ENCODE measurements at places on chromosomes 13 and 19.

- DNase-seq, result no peak
Observed at GRCh38 chr13:107574517-107575210, 640.7 kb downstream of the LIG4 start.

GRCh38 chr19:47155148-47155547 lies 24.5 kb downstream of the SAE1 start:
- no peak for DNase-seq

- DNase-seq, result no peak
Observed at GRCh38 chr13:112449545-112449930, 73.4 kb downstream of the SPACA7 start.

GRCh38 chr13:96314974-96315373 lies 225.1 kb downstream of the HS6ST3 start:
- no peak for DNase-seq

DNA sequence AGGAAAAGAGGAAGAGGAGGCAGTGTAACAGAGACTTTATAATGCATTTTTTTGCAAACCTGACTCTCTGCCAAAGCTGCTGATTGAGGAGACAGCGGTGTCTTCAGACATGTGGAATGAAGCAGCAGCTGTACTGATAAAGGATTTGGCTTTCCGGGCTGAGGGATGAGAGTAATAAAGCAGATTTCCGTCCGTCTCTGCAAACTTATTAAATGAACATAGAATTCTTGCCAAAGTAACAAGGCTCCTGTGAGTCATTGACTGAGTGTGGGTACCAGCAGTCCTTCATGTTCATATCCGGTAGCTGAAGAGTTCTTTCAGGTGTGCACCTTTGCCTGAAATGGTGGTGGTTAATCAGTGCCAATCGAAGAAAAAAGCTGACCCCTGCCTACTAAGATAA lies 112.6 kb downstream of the LIG4 start:
- DNase-seq, result no peak

DNA sequence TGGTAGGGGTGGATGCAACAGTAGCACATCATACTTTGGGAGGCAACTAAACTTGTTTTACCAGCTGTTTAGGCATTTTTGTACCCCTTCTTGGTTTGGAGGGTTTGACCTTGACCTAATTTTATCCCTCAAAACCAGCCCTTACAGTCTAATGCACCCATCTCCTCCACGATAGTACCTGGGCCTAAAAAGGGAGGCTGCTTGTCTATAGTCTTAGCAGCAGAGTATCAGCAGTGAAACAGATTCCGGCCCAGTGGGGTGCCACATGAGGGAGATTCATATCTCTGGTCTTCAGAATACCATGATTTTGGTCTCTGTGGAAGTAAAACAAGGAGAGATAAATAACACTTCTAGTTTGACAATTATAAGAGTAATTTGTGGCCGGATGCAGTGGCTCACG lies 39.5 kb upstream of the ATP12A start:
- DNase-seq, result no peak

GRCh38 chr13:59914556-59914955 lies 249.2 kb downstream of the DIAPH3 start:
- DNase-seq, result no peak

- peak; percentile 58 for DNase-seq
Observed at GRCh38 chr19:3387645-3388589, 21.5 kb downstream of the NFIC start.

DNA sequence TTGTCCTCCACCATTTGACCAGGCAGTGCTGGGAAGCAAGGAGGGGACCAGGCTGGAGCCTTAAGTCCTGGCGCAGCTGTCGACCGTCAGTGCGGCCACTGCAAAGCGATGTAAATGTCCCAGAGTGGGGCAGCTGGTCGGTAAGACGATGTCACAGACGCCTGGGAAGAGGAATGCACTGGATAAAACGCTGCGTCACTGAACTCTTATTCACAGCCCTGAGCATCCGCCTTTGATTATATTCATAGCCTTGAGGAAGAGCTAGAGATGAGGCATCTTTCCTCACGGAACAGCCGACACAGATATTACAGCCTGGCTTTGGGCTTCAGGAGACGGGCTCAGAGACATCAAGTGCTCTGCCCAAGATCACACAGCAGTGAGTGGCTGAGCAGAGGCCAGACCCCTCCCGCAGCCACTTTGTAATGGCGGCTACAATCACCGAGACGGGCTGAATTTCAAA lies 17.6 kb upstream of the TUBGCP3 start:
- DNase-seq, result no peak

GRCh38 chr19:11138601-11139300 lies 16.8 kb downstream of the SPC24 start:
- no peak for DNase-seq

DNA sequence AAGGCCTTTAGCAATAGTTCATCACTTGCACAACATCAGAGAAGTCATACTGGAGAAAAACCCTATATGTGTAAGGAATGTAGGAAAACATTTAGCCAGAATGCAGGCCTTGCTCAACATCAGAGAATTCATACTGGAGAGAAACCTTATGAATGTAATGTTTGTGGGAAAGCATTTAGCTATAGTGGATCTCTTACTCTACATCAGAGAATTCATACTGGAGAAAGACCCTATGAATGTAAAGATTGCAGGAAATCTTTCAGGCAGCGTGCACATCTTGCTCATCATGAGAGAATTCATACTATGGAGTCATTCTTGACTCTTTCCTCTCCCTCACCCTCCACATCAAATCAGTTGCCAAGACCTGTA lies 19.8 kb downstream of the ZNF583 start:
- DNase-seq, result no peak

GRCh38 chr19:17500447-17501198 lies 10.8 kb upstream of the PGLS start:
- no peak for DNase-seq

- peak; percentile 24 for DNase-seq
Observed at GRCh38 chr13:79401259-79402070, 4.6 kb downstream of the RBM26 start.

GRCh38 chr13:43830497-43830881 lies 43.7 kb upstream of the ENOX1 start:
- peak; percentile 57 for DNase-seq

- no peak for DNase-seq
Observed at GRCh38 chr13:33634546-33634982, 183.4 kb upstream of the RFC3 start.

GRCh38 chr13:95557013-95557412 lies 4.5 kb downstream of the CLDN10 start:
- DNase-seq, result no peak

DNA sequence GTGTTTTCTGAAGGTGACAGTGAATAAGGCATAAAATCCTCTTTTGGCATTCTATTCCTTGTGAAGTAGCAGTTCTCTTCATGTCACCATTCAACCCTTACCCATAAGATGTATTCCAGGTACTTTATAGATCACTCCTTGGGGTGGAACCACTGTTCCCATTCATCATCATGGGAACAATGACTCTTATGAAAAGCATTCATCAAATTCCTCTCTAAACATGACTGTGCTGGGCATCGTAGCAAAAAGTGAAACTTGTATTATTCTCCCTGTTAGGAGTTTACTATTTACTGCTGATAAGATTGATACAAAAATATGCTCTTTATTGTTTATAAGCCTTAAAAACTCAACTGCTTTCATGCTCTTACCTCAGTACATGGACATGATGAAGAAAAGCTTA lies 793.4 kb downstream of the LIG4 start:
- no peak for DNase-seq

GRCh38 chr13:83881917-83882605 lies at the start of gene SLITRK1:
Gene SLITRK1, minus strand, starts transcription at chr13:83882474. Its CDS starts 967 bp downstream, at chr13:83881507.
- no peak for DNase-seq

GRCh38 chr13:78147905-78148304 lies 229.3 kb upstream of the EDNRB start:
- no peak for DNase-seq

DNA sequence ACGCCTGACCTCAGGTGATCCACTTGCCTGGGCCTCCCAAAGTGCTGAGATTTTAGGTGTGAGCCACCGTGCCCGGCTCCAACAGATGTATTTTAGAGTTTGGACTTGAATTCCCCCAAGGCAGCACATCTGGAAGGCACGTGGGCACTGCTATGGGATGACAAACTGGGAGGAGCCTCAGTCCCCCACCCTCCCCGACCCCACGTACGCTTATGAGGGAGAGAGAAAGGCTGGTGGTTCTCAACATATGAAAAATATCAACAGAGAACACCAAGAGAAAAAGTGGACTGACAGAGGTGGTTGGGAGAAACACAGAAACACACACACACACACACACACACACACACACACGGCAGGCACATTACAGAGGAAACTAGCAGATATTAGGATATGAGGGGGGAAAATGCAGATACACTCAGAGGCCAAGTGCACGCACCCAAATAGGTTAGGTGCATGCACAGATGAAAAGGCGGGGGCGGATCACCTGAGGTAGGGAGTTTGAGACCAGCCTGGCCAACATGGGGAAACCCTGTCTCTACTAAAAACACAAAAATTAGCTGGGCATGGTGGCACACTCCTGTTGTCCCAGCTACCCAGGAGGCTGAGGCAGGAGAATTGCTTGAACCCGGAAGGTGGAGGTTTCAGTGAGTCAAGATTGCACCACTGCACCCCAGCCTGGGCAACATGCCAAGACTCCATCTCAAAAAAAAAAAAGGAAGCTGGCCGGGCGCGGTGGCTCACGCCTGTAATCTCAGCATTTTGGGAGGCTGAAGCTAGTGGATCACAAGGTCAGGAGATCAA lies 3.2 kb downstream of the STX10 start:
- DNase-seq, result peak; percentile 92

DNA sequence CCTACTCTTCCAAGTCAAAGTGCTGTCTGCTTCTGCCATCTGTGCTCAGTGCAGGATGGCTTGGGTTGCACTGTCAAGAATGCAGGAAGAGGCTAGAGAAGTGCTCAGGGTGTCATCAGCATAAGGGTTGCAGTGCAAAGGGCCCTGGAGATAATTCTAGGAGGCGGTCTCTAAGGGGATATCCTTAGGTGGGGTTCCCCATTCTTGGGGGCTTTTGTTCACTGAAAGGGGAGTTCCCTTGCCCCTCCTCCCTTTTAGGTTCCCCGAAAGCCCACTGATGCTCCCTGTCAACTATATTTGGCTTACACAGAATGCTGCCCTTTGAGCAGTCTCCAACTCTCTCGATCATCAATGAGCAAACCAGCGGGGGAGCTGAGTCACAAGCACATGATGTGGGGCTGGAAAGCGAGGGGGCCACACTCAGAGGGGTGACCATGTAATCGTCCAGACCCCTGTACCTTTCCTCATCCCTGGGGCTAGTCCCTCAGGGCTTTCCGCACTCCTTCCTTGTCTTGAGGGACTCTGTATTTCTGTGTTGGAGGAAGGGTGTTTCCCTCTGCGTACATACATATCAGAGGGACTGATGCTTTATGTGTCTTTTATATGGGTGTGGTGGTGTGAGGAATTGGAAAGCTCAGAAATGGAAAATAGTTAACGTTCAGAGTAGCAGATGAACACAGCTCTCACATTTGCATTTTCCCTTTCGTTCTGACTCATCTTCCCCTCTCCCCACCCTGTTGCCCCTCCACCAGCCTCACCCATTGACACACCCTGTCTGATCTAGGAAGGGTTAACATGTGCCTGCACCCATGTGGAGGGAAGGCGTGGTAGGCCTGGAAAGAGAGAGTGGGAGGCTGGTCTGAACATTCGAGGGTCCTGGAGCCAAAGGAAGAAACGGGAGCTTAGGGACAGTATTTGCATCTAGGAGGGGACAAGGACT lies 6.7 kb downstream of the ZBTB32 start:
- no peak for DNase-seq

- DNase-seq, result peak; percentile 35
Observed at GRCh38 chr13:91135968-91136367, 211.5 kb upstream of the MIR17HG start.

DNA sequence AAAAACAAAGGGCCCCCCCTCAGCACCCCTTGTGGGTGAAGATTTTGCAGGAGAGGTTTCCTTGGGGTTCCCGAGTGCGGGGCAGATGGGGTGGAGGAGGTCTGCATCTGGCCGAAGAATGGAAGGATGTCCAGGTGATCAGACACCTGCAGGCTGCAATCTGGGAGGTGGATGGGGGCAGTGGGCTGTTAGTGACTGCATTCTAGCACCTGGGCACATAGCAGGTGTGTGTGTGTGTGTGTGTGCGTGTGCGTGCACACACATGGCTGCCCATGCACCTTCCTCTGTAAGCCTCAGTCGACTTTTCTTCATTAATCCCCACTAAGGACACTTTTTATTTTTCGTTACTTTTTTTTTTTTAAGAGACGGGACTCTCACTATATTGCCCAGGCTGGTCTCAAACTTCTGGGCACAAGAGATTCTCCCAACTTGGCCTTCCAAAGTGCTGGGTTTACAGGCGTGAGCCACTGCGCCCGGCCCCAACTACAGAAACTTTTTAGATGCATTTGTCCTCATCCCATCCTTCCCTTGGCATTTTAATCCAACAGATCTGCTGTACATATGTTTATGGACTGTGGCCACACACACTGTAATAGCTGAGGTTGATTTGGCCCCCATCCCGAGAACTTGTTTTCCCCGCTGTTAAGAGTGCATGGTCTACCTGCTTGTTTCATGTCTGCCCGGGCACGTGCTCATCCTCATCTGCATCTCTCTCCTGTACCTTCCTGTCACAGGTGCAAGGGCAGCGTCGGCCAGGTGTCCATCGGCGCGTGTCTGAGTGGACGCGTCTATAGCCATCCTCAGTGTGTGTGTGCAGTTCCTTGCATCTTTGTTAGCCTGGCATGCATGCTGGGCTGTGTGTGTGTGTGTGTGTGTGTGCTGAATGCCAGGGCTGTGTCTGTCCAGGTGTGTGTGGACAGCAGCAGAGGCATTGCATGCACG lies 731 bp downstream of the MAG start:
- DNase-seq, result no peak

DNA sequence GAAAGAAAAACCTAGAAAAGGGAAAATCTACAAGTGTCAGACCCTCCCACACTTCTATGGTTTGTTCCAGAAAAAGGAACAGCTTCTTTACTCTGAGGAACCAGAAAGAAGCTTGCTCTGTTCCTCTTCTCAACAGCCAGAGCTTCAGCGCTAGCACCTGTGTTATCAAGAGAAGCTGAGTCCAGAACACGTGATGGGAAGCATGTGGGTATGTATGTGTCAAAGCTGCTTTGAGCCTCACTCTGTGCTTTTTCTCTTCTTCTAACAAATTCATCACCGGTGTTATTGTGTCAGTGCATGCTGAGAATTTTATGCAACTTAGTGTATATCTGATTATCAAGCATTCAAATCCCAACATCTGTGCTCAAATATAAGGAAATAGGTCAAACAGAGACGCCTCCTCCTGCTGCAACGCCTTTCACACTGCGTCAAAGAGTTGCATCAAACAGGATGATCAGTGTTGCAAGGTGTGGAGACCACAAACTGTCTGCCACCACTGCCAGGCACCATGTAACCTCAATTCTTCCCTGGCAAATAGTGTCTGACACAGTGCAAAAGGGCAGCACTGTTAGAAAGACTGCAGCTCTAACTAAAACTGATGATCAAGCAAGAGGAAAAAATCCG lies 83.9 kb downstream of the LRRC63 start:
- peak; percentile 93 for DNase-seq

DNA sequence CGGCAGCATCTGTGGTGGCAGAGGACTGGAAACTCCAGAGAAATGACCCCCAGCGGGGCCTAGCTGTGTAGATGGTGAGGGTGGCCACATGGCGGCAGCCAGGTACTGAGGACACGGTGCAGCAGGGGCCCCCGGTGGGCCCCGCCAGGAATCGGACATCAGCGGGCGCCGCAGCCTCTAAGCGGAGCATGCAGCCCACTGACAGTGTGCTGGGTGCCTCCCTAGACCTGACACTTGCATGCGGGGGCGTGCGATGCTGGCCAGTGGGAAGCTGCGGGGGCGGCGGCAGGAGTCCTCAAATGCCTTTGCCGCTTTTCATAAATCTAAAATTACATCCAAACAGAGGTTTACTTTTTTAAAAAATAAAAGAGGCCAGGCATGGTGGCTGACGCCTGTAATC lies 16.1 kb downstream of the ADAT3 start:
- DNase-seq, result no peak
